T1000 (cell line): ENCODE measurements at places on chromosomes 16 and 17.

DNA sequence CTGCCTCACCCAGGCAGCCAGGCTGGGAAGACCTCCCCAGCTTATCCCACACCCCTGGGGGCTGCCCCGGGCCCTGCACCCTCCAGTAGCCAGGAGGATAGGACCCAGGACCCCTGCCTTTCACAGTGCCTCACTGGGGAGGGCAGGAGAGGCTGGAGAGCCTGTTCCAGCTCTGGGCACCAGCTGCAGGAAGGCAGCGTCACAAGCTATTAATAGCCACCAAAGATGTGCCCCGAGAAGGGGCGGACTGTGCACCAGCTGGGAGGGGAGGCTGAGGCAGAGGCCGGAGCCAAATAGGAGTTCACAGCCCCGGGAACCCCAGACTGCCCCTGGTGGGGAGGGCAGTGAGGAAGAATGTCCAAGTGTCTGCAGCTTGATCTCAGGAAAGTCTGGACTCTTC lies 8.8 kb downstream of the SBK1 start:
- DNase-seq, result no peak

- DNase-seq, result no peak
These were observed 18.0 kb downstream of the TLE7 start for GRCh38 chr16:71423865-71424264.

- no peak for DNase-seq
These were observed 2.5 kb downstream of the RSL1D1 start for GRCh38 chr16:11848842-11849241.

- no peak for DNase-seq
These were observed 19.8 kb downstream of the CYB561 start for GRCh38 chr17:63426041-63426916.

GRCh38 chr17:50394711-50395110 lies 2.6 kb downstream of the LRRC59 start:
- no peak for DNase-seq

DNA sequence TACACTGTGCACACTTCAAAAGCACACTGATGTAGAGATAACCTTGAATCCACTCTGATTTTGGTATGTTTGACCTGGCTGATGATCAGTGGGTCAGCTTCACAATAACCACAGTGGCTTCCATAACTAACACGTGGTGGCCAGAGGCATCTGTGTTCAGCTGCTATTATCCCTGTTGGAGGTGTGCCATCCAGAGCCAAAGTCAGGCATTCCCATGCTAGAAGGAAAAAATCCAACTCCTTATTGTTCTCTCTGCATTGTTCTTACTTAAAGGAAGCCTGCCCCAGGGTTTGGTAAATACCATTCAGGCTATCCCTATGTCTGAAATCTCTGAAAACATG lies 127.3 kb upstream of the MON1B start:
- DNase-seq, result no peak

DNA sequence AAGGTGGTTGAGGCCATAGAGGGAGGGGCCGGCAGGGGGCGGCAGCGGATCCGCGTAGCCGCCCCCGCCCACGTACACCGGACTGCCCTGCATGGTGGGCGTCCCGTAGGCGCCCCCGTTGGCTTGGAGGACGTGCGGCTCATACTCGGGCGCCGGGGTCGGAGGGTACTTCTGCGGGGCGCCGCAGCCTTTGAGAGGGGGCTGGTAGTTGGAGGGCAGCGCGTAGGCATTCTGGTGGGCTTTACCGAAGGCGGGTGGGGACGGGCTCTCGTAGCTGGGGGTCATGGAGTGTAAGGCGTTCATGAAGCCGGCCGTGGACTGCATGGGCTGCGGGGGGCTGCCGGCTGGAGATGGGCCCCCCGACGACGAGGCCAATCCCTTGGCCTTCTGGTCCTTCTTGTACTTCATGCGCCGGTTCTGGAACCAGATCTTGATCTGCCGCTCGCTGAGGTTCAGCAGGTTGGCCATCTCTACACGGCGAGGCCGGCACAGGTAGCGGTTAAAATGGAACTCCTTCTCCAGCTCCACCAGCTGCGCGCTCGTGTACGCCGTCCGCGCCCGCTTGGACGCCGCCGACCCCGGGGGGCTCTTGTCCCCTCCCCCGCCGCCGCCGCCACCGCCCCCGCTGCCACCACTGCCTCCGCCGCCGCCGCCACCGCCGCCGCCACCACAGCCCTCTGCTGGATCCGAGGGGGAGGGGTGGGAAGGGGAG lies 5.7 kb upstream of the HOXB2 start:
- DNase-seq, result no peak
